ENCODE measurements at places on chromosomes 3 and 15. TPM values are rescaled to one million over a fixed set of nuclear protein-coding genes. Genes with fewer than 3 reads are reported as not detected.
A peak's percentile ranks its signal among the peaks of the same experiment; 100 is the strongest.

DNA sequence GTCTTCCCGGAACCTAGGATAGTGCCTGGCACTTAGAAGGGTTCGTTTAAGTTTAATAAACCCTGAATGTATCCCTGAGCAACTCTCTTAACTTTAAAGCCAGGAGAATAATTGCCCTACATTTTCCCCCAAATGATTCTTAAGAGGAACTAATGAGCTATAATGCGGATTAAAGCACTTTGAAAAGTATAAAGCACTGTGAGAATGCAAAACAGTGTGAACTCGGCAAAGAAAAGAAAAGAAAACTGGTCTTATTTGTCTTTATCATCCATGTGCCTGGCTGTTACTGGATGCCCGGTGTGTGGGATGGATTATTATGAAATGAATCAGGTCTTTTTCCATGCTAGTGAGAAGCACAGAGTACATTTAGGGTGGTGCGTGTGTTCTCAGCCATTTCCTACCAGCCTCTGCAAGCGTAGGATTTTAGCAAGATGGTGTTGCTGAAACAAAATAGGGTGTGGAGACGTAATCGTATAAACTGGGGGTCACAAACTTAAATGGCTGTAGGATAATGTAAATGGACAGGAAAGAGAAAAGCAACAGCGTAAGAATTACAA, 983 bp downstream of the KBTBD12 start:
- no peaks in the 10 kb centered on the region for H3K27me3 ChIP-seq
- peak overlapping the region; percentile 66 for H3K27ac ChIP-seq
- H3K36me3 ChIP-seq: no peaks in the 10 kb centered on the region
- H3K4me1 ChIP-seq: peaks cover 35% of the 10 kb centered on the region
- DNase-seq: no peak

GRCh38 chr15:77276943-77277342, 143.0 kb downstream of the PEAK1 start:
- H3K4me3 ChIP-seq: no peak overlapping the region
- H3K27ac ChIP-seq: no peak overlapping the region
- no peak for DNase-seq
- H3K27me3 ChIP-seq: no peaks in the 10 kb centered on the region
- H3K4me1 ChIP-seq: no peaks in the 10 kb centered on the region
- no peaks in the 10 kb centered on the region for H3K36me3 ChIP-seq

- H3K27ac ChIP-seq: no peak overlapping the region
- no peak overlapping the region for H3K4me3 ChIP-seq
- no peaks in the 10 kb centered on the region for H3K27me3 ChIP-seq
- no peak for DNase-seq
These were observed 27.9 kb downstream of the C3orf18 start for GRCh38 chr3:50539356-50540286.

DNA sequence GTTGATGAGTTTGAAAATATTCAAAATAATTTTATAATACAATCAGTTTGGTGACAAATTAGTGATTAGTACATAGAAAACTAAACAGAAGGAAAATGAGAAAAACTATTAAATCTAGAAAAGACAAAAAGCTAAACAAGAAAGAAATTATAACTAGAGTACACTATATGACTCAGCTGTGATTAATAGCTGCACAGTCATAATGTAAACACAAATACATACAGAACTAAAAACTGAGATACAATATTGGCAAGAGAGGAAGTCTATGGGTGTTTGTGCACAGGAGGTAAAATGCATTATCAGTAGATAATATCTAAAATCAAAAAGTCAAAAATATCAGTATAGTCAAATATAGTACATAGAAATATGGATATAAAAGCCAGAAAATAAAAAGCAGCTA, 80.7 kb upstream of the PCSK6 start:
- no peak for DNase-seq
- H3K4me1 ChIP-seq: no peaks in the 10 kb centered on the region
- no peaks in the 10 kb centered on the region for H3K27me3 ChIP-seq

DNA sequence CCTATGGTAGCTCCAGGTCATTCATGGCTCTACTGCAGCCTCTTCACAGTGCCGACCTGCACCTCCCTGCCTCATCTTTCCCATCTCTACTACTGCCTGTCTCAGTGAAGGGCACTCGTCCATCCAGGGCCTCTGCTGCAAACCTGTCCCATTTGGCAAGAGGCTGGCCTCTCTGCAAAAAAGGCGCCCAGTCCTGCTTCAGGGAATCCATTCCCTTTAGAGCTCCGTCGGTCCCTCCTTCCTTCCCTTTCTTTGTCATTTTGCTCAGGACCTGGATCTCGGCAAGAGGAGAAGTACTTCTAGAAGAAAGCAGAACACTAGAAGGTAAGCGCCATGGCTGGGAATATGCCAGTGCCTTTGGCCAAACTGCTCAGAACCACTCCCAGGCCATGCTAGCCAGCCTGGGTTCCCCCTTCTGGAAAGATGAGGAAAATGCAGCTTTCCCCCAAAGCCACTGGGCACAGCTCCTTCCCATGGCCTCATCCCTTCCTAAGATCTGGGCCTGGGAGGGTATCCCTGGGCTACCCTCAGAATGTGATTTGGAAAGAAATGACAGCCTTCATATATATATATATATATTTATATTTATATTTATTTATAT, 6.4 kb upstream of the ISL2 start:
- H3K4me3 ChIP-seq: no peak overlapping the region
- H3K4me1 ChIP-seq: no peaks in the 10 kb centered on the region
- DNase-seq: peak; percentile 73
- H3K27ac ChIP-seq: no peak overlapping the region
- peaks cover 13% of the 10 kb centered on the region for H3K27me3 ChIP-seq

Gene C3orf22
- not detected for total RNA-seq

Gene GPR62
- 0.82 TPM for total RNA-seq
